ENCODE measurements at places on chromosomes 12 and 14. TPM values are rescaled to one million over a fixed set of nuclear protein-coding genes. Genes with fewer than 3 reads are reported as not detected.

Gene GNB3
- polyA plus RNA-seq, result 1.3 TPM

Gene ZNF891
- 1.4 TPM for polyA plus RNA-seq

Gene LUM
- polyA plus RNA-seq, result 63.5 TPM

Gene OR6C2
- polyA plus RNA-seq, result not detected

Gene NXPH4
- 0.16 TPM for polyA plus RNA-seq

Gene AQP5
- 0.37 TPM for polyA plus RNA-seq

Gene SLC25A47
- polyA plus RNA-seq, result 0.09 TPM

Gene RAPGEF3
- 20.9 TPM for polyA plus RNA-seq

Gene EXOC3L4
- 83.7 TPM for polyA plus RNA-seq

Data from thymus (tissue), 14 donors.